Activated naive CD4-positive, alpha-beta T cell treated with anti-CD3 and anti-CD28 coated beads for 36 hours (primary cell): ENCODE measurements at places on chromosomes 7 and 10.
A peak's percentile ranks its signal among the peaks of the same experiment; 100 is the strongest.

GRCh38 chr10:110034596-110034995 is 26.8 kb downstream of the ADD3 start:
- DNase-seq: no peak

DNA sequence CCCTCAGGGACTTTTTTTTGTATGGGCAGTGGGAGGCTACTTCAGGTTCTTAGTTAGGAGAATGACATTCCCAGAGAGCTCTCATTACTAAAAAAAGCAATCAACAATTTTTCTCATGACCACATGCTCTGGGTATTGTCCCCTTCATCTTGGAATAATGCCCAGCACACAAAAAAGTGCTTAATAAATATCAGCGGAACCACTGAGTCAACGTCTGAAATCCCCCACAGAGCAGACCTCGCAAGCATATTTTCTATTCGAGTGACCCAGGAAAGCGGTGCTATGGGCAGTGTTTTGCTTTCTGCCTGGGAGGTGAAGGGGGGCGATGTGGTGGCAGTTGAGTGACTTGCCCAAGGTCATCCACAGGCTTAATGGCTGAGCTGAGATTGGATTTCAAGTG is 493.4 kb upstream of the ZMIZ1 start:
- no peak for DNase-seq

GRCh38 chr10:137031-137430 is 1.8 kb downstream of the ZMYND11 start:
- DNase-seq: peak; percentile 72

GRCh38 chr7:85750454-85750949 is 563.6 kb upstream of the SEMA3D start:
- DNase-seq: peak; percentile 50

GRCh38 chr10:44733501-44734488 is 177.3 kb upstream of the TMEM72 start:
- no peak for DNase-seq

DNA sequence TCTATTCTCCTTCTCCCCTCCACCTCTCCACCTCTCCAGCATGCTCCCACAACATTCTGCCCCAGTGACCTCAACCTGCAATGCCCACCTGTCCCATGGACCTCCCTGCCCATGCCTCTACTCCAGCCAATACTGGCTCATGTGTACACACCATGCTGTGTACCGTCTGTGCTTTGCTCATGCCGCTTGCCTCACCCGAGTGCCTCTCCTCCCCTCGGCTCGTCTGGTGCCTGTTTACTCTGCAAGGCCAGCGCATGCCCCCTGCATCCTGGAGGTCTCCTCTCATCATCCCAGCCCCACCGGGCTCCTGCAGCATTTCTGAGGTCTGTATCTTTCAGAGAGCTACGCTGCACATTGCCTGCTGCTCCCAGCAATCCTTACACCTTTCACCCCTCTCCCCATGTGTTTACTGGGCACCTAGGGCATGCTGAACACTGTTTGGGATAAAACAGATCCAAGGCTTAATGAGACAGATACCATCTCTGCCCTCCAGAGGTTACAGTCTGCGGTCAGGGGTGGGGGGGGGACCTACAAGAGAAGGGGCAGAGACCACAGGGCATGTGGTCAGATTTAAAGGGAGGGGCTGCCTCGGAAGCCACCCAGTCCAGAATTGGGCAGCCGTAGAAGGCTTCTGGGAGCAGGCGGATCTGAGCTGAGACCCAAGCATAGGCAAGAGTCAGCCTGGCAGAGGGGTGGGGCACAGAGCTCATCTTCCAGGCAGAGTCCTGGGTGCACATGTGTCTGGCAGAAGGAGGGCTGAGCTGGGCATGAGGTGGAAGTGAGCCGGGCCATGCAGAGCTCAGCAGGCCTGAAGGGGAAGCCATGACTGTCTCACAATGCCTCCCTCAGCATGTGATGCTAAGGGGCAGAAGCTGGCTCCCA is 29.6 kb upstream of the PSAP start:
- DNase-seq: no peak

DNA sequence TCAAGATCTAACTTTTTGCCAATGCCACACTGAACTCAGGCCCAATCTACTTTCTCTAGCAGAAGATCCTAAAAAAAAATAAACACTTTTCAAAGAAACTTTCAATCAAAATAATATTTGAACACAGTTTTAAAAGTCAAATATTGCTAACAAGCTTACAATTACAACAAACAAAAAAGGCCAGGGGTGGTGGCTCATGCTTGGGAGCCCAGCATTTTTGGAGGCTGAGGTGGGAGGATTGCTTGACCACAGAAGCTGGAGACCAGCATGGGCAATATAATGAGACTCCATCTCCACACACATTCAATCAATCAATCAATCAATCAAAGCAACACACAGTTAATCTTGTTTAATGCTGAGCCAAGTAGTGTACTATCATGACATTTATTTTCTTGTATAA is 149.2 kb downstream of the CYP26A1 start:
- no peak for DNase-seq
